ENCODE measurements at places on chromosomes 3 and 15.

- no peak for DNase-seq
Observed at GRCh38 chr3:104635872-104636580, 730.7 kb upstream of the ALCAM start.

DNA sequence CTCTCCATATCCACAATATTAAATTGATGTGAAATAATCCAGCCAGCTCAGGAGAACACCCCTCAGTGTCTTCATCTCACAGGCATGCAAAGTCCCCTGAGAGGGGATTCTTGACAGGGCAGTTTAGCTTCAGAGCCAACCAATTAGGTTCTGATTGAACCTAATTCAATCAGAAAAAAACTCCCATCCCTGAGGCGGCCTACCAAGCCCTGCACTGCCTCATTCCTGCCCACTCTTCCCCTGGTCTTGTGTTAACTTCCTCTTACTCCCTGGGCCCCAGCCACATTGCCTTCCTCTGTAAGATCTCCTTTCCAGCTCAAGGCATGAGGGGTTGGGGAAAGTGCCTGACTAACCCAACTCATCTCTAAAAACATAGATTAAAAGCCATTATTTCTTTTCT, 46.1 kb downstream of the FRMD4B start:
- DNase-seq: no peak

DNA sequence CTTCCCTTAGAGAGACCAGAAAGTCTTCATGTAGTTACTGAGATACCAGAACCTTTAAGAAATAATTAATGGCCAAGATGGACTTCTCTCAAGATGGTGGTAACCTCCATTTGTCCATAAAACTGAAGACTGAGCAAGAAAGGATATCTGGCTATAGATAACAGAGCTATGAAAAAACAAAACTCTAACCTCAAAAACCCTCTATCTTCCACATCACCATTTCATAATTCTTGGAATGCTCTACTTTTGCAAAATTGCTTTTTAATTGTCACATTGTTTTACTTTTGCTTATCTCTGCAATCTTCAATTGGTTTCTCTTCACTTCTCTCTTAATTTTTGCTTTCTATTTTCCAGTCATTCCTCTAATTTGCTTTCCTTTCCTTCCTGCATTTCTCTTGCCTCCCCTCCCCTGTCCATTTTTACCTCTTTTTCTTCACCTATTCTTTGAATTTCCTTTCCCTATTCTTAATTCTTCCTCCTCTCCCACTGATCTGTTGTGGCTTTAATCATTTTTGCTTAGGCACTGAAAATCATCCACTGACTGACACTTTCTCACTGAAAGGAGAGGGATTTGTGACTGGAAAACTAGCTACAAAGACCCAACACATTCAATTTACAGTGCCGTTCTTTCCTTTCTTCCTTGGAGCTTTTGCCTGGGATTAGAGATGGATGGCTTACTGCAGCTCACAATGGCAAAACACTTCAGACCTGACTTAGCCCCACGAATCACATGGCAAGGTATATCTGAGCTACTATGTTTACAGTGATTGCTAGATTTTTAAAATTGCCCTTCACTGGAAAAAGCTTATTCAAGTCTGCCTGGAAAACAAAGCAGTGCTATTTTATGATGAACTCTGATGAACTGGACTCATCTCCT, 242.8 kb downstream of the CHST2 start:
- DNase-seq: no peak

- DNase-seq: no peak
Observed at GRCh38 chr3:23253214-23253613, 50.1 kb downstream of the UBE2E2 start.

- no peak for DNase-seq
Observed at GRCh38 chr3:76245622-76246021, 460.3 kb upstream of the ZNF717 start.

DNA sequence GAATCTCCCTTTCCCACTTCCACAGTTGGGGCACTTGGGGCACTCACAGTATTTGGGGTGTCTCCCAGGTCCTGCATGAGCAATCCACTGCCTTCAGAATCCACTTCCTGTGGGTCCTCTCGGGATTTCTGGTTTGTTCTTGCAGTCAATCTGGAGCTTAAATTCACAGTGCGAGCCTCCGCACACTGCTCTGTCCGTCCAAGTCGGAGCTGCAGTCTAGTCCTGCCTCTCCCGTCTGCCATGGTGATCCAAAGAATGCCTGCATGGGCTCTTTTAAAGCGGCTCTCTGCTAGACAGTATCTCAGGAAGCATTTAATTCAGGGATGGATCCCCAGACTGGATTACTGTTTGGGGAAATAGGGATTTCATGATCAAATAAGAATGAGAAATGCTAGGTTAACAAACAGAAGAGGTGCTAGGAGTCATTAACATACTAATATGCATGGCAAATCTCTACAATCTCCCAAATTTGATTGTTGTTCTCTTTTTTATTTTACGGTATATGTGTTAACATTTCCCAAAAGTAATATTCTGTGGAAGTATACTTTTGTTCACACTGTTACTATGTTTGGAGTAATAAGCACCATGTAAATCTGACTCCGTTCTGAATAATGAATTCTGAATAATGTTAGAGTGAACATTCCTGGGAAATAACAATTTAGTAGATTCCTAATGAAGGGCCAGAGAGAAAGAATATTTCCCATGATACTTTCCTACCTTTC, 142.5 kb downstream of the HCN4 start:
- DNase-seq: peak; percentile 9

DNA sequence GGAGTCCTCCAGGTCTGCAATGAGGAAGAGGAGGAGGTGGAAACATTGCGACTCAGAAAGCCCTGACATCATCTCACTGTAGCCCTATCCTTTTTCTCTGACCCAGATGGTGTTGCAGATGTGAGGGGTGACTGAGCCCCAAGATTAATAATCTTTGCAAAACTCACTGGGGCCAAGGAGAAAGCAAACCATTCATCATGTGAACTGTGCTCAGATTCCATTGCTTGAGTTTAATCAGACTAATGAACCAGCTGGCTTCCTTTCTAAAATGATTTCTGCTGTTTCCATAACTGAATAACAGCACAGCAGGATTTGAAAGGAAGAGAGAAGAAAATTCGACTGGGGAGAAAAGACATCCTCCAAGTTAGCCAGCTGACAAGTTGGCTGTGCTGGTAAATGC, 13.4 kb upstream of the DGKG start:
- no peak for DNase-seq

- no peak for DNase-seq
Observed at GRCh38 chr3:71702131-71703024, 22.8 kb downstream of the EIF4E3 start.

GRCh38 chr3:129984125-129984524, 9.6 kb downstream of the TRH start:
- DNase-seq: no peak

DNA sequence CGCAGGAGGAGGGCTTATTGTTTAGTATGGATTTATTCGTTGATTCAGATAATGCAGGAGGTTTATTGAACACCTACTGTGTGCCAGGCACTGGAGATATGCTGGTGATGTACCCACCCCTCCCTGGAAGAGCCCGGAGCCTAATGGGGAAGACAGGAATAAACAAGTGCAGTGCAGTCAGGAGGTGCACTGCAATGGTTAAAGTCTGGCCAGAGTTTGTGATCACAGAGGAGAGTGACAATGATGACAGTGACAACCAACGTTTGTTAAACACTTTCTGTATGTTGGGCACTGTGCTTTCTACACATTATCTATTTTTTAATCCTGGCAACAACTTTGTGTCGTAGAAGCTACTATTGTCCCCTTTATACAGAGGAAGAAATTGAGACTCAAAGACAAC, 70.4 kb downstream of the THSD4 start:
- no peak for DNase-seq

DNA sequence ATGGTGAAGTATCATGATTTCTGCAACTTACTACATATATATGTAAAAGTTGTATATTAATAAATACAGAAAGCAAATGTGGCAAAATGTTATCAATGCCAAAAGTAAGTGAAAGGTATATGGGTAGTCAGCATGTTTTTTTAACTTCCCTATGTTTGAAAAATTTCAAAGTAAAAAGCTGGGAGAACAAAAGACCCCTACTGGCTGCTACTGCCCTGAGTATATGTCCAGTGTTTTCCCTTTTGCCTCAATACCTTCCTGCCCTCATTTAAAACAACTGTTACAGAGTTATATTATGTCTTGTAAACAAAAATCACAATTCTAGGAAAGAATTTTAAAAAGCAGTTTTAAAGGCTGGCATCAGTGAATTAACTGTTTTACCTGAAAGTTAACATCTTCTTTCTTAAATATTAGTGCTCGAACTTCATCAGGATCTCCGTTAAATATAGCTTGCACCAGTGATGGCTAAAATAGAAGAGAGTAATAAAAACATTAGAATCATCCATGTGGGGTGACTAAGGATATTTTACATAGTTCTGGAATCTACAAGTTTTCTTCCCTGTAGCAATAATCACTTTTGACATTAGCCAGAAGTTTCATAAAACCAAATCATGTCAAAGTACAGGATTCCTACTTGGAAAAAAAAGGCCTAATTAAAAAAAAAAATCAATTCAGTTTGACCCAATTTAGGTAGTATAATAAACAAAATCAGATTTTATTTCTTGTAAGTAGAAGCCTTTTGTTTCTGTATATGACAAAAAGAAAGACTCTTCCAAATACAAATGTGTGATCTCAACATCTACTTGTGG, 2.7 kb downstream of the ANKRD28 start:
- no peak for DNase-seq

DNA sequence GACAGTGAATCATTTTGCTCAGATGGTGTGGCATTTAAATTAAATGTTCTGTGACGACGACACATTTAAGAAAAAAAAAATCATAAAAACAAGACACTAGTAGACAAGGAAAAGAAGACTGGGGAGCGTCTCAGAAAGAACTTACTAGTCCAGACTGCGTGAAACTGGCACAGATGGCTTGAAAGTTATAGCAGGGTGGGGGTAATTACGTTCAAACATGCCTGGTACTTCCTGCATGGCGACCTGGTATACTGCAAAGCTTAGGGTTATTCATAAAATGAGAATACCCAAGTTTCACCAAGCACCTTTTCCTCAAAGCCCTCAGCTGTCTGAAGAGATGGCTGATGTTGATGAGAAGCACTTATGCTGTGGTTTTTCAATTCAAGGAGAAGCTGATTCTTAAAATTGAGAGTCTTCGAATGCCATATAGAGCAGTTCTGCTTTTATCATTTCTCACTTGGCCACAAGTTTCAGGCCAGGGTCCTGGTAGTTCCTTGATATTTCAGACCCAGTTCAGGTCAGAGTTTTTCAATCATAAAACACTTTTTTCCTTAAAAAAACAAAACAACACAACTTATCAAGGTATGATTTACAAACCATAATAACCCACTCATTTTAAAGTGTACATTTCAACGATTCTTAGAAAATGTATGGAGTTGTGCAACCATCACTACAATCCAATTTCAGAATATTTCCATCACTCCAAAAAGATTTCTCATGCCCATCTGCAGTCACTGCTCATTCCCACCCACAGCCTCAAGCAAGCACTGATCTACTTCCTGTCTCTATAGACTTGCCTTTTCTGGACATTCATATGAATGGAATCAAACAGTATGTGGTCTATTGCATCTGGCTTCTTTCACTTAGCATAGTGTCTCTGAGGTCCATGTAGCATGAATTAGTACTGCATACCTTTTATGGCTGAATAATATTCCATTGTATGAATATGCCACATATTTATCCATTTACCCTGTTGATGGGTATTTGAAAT, 24.7 kb downstream of the PCOLCE2 start:
- DNase-seq: no peak

GRCh38 chr15:94272251-94272898, 41.0 kb downstream of the MCTP2 start:
- no peak for DNase-seq

DNA sequence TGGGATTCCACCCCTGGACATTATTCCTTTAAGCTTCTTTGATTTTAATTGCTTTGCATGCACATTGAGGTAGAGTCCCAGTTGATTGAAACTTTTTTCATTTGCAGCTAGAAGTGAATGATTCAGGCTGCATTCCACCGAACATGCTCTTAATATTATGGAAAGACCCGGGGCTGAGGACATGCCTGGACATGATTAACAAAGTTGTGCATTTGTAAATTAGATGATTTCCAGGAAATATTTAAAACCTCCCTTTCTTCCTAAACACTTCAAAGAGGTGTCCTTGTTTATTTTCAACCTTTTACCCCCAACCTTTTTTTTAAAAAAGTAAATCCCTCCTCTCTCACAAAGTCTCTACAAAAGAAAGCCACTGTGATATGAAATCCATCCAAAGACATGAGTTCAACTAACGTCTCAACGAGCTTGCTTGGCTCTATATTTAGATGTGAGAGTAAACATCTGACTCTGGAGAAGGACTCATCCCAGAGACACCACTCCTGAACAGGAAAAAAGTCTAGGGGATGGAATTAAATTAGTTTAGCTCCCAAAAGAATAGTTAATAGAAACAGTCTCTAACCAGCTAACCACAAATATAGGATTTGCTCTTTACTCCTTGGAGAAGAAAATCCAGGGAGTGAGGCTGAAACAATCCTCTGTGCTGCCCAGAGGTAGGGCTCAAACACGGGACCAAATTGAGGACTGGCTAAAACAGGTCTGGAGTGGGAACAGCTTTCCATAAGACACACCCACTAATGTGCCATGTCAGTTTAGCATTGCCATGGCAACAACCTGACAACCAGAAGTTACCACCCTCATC, 83.1 kb downstream of the XXYLT1 start:
- DNase-seq: no peak

GRCh38 chr3:101879102-101879501, 29.8 kb downstream of the NFKBIZ start:
- no peak for DNase-seq

GRCh38 chr15:84402856-84403608, 167.5 kb downstream of the GOLGA6L4 start:
- no peak for DNase-seq

DNA sequence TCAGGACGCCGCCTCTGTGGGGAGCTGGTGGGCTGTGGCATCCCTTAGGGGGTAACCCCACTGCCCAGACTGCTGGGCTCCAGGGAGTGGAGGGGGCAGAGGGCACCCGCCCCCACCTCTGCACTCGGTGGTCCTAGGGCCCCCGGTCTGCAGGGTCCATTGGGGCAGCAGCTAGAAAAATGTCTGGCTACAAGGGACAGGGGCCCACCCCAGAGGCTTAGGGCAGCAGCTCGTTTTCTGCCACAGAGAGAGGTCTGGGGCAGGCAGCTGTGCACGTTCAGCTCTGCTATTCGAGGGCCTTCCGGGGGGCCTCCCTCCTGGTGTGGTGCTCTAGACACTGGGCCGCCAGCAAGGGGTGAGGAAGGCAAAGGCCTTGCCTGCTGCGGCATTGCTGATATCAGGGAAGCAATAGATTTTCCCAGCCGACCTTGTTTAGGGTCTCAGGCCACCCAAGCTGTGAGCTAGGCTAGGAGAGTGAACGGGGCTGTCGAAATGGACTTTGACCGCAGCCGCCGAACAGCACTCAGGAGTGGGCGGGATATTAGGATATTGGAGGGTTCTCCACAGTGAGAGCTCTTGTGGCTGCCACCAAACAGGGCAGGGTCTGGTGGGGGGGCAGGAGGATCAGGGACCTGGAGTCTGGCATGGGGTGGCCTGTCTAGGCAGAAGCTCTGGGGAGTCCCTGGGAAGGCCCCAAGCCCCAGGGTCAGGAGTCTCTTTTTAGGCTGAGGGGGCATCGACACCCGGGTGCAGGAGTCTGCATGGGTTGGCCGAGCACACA, 61.4 kb upstream of the KLF13 start:
- no peak for DNase-seq

- DNase-seq: no peak
Observed at GRCh38 chr3:186105543-186105942, 3.3 kb downstream of the ETV5 start.

- no peak for DNase-seq
Observed at GRCh38 chr15:62494197-62494596, 329.1 kb upstream of the C2CD4B start.

GRCh38 chr15:43220991-43221403, at the start of gene EPB42:
EPB42 (minus strand) TSS chr15:43221018; CDS start chr15:43220825, 193 bp downstream.
- DNase-seq: no peak

GRCh38 chr3:32996755-32997091, 45.3 kb downstream of the CCR4 start:
- DNase-seq: no peak
